Progenitor cell of endocrine pancreas (in vitro differentiated cells): ENCODE measurements at places on chromosomes 5 and 9.

- no peak for DNase-seq
These were observed 45.7 kb downstream of the CYSTM1 start for GRCh38 chr5:140220698-140221064.

GRCh38 chr9:114339130-114339908, 9.7 kb downstream of the ORM2 start:
- DNase-seq = peak; percentile 23

DNA sequence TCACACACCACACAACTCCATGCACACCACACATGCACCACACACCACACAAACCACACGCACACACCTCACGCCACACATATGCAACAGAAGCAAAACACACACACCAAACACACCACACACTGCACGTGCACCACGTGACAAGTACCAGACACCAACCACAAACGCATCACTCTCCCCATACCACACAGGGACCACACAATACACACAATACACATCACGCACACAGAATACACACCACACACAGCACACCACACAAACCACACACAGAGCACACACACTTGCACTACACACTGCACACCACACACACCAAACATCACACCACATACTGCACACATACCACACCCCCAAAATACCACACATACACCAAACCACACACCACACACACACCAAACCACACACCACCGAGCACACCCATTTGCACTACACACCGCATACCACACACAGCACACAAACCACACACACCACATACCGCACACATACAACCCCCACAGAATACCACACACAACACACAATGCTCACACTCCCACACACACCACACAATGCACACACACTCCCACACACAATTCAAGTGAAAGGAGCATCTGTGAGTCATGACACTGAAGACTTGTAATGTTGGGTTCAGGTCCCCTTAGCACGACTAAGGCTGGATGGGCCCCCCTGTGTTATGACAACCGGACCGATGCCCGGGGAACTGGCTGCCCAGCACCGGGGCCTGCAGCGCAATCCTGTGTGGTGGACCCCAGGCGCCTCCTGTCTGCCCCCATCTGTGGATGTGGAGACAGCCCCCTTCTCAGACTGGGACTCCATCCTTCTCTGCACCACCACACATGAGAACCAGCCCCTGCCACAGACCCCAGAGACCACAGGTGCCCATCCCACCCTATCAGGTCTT, 6.0 kb upstream of the ZDHHC11 start:
- DNase-seq = no peak

GRCh38 chr5:134538296-134538695, 12.8 kb downstream of the JADE2 start:
- DNase-seq = no peak

- DNase-seq = no peak
These were observed 447.1 kb upstream of the CDH10 start for GRCh38 chr5:25091921-25092320.

DNA sequence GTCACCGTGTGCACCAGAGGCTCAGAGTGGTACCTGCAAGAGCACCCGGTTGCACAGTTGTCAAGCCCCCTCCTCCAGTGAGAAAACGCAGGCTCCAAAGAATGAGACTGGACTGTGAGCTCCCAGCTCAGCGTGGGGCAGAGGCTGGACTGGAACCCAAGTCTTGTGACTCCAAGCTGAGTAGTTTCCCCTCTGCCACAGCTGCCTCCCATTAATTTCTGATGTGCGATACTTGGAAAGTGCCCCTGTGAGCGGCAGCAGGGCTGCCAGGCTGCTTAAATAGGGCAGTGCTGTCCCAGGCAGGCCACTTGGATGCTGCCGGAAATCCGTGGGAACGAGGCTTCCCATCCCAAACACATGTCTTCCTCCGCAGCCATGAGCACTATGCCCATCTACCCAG, 62.2 kb upstream of the ANGPTL2 start:
- DNase-seq = no peak

DNA sequence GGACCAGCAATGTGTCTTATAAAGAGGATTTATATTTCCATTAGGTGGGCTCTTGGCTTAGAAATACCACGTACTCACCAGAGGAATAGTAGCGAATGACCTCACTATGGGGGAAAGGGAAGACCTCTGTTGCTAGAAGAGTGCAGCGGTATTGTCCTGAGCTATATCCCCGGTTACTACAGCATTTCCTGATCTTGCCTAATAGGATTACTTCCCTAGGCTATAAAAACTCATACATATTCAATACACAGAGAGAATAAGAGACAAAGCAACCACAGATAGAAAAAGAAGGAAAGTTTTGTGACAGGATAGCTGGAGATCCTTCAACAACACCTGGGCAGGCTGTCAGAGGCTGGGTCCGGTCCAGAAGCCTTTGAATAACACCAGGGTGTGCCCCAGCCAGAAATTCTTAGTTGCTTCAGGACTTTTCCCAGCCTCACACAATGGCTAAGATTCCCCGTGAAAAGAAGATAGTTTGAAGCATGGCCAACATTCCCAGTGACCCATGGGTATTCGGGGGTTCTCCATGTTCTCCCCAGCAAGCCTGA, 85.4 kb downstream of the TRIM36 start:
- DNase-seq = no peak

DNA sequence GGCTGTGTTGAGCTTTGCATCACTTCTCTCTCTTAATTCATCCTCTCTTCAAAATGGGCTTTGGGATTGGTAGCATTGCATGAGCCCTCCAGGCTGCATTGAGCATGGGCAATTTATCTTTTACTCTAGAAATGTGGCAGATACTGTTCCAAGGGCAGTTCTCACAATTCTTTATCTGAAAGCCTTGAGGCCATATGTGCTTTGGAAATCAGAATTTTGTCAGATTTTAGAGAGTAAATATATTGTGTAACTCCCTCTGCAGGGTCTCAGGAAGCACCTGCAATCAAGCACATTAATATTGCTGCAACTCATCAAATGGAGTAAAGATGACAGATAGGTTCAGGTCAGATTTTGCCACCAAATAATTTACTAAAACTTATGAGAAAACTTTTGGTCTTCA, 17.6 kb downstream of the ALDOB start:
- DNase-seq = no peak

- no peak for DNase-seq
These were observed 1412.1 kb downstream of the EFNA5 start for GRCh38 chr5:106258591-106259125.

DNA sequence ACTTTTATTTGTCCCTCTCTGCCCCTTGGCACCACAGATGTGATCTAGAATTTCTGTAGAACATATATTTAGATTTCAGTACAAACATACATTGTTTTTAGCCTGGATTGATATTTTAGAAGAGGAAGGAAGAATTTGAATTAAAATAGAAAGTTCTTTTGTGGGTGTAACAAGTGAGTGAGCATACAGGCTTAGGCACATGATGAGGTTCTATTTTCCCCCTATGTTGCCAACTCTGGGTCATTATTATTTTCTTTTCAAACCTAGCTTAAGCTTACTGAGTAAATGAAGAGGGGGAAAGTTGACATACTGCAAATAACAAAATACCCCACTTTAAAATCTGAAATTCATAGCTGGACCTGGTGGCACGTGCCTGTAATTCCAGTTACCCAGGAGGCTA, 102.9 kb downstream of the GCNT1 start:
- DNase-seq = no peak

GRCh38 chr5:168334695-168335094, 43.2 kb downstream of the WWC1 start:
- no peak for DNase-seq

DNA sequence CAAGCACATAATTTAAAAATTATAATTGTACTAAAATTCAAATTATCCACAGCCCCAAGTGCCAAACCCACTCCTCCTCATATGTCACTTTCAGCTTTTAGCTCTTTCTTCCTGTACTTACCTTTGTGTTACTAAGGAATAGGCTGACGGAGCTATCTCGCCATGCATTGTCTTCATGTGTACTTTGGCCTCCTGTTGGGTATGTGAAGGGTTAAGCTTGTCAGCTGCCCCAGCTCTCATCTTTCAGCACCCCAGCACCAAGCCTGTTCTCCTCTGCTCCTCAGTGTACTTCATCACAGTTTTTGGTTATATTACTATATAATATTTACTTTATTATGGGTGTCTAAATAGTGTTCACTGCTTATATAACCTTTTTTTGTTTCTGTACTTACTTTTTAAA, 46.2 kb downstream of the OSTF1 start:
- DNase-seq = no peak

- DNase-seq = no peak
These were observed 119.8 kb upstream of the TBC1D2 start for GRCh38 chr9:98375138-98375726.

DNA sequence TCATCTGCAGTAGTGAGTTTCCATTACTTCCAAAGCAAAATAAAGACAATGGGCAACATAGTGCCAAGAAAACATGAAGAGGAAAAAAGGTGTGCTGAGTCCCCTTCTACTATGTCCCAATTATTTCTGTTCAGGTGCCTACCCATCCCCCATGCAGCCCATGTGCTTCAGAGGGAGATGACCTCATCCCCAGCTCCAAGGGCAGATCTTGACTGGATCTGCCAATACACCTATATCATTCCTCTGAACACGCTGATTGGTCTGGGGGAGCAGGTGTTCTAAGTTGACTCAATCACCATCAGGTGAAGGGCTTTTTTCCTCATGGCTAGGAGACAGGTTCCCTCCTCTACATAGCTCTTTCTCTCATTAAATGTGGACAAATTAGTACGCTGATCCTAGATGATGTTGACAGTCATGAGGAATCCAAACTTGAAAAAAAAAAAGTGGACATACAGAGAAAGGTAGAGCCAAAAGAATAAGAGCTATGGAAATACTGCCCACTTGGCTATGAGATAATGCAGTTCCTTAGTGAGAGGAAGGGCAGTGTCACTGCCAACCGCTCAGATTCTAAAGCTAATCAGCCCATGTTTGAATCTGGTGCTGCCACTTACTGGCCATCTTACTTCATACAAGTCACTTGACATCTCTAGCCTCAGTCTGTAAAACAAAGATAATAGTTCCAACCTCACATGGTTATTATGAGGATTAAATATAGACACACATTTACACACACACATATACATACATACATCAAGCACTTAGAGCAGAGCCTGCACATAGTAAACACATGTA, 23.1 kb downstream of the PRELID2 start:
- DNase-seq = no peak

DNA sequence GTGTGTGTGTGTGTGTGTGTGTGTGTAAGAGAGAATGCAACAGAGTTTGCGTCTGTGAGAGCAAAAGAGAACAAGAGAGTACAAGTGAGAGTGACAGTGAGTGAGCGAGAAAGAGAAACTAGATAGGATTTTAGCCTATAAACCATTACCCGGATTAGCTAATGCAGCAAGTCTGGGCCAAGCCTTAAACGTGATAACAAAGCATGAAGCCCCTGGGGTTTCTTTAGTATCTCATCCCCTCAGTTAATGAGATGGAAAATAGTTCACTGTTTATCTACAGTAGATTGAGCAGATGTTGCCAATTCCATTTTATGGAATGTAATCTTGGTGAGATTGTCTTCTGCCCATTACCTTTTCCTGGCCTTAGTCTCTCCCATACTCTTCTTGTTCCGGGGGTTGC, 114.5 kb downstream of the MAT2B start:
- DNase-seq = no peak
